NCI-H1417 (cell line): ENCODE measurements at places on chromosomes 5 and 9.

DNA sequence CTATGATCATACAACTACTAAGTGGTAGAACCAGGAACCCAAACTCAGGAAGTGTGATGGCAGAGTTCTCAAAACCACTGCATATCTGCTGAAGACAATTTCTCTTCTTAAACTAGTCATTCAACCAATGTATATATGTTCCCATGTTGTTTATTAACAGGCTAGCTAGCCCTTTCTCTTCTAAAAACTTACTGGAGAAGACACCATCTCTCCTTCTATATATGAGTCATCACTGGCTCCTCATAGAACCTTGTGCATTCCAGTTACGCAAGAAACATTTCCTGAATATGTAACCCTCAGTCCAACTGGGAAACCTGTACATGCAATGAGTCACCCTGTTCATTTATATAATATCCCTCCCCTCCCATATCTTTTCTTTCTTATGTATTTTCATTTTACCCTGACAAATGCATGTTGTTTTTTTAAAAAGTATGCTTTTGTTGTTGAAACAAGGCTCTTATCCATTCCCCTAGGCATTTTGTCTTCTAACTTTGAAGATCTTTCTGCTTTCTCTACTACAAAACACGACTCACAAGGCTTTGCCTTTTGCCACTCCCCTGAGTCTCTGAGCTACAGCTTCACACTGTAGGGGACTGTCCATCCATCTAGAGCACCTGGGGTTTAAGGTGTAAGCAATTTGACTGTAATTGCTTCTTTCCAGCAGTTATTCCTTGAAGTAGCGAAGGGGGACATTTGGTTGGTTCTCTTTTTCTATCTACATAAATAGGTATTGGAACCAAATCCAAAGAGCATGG lies 119.5 kb downstream of the ANXA1 start:
- DNase-seq, result no peak

- DNase-seq, result no peak
These were observed 14.9 kb downstream of the APBA1 start for GRCh38 chr9:69657269-69657668.

DNA sequence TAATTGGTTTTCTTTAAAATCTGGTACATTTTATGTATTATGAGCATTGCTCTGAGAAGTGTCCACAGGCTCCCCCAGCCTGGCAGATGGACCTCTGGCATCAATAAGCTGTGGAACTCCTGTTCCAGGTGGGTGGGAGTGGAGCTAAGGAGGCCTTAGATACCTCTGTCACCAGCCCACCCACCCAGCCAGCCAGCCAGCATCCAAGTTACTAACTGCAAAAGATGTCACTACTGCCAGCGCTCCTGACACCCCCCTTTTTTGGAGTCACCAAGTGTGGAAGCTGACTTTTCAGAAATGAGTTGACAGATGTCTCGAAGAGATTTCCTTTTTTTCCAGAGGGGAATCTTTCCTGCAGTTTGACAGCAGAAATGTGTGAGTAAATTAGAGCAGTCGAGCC lies 111.2 kb downstream of the GALNT10 start:
- no peak for DNase-seq

DNA sequence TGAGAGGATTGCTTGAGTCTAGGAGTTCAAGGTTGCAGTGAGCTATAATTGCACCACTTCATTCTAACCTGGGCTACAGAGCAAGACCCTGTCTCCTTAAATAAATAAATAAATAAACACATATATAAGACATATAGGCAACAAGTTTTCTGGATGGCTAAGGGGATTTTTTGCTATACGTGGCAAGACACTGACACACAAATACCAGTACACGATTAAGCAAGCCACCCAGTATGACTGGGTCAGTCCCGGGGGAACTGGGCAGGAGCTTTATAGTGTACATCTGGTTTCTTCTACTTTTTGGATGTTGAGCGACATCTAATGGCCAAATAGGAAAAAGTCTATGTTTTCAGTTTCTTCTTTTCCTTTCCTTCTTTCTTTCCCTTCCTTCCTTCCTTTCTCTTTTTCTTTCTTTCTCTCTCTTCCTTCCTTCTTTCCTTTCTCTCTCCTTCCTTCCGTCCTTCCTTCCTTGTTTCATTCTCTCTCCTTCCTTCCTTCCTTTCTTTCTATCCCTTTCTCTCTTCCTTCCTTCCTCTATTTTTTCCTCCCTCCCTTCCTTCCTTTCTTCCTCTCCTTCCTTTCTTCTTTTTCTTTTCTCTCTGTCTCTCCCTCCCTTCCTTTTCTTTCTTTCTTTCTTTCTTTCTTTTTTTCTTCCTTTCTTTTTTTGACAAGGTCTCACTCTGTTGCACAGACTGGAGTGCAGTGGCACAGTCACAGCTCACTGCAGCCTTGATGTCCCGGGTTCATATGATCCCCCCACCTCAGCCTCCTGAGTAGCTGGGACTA lies 47.0 kb upstream of the PLIN2 start:
- peak; percentile 17 for DNase-seq

GRCh38 chr5:68303038-68303738 lies 87.6 kb downstream of the PIK3R1 start:
- no peak for DNase-seq

GRCh38 chr9:117596678-117597077 lies 107.5 kb upstream of the TLR4 start:
- DNase-seq, result peak; percentile 65

DNA sequence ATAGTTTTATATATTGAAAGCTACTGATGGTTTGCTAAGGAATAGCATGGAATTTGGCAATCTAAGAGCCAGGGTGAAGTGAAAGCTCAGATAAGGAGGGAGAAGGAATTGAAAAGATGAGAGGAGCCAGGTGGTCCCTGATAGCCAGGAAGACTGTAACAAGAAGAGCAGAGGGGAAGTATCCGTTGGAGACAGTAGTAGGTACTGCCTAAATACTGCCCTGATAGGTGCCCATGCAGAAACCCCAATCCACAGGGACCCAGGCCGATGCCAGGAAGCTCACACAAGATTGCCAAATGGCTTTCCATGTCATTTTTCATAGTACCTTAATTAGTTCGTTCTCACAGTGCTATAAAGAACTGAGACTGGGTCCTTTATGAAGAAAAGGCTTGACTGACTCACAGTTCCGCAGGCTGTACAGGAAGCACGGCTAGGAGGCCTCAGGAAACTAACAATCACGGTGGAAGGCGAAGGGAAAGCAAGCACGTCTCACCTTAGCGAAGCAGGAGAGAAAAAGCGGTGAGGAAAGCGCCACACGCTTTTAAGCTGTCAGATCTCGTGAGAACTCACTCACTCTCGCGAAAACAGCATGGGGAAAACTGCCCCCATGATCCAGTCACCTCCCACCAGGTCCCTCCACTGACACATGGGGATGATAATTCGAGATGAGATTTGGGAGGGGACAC lies 13.0 kb downstream of the ACTL7B start:
- peak; percentile 19 for DNase-seq

DNA sequence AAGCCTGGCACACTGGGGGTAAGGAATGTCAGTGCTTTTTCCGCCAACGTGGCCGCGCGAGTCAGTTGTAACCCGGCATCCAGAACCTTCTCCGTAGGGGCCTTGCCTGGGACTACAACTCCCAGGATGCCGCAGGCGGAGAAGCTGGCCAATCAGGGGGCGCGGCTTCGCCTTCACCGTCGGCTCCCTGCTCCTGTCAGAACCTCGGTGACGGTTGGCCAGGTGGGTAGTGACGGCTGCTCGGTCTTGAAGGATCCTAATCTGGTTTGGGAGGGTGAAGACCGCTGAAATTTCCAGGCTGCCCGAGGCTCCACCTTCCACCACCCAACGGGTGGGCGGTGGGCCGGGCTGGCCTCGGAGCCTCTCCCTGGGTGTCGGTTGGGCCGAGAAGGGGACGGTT lies at the start of gene C5orf58:
Gene C5orf58, plus strand, starts transcription at position 200 of the 400 bp plus-strand sequence. CDS start 1,992 bp downstream, outside the sequence.
- no peak for DNase-seq

GRCh38 chr9:19976226-19976625 lies 187.4 kb upstream of the SLC24A2 start:
- no peak for DNase-seq

DNA sequence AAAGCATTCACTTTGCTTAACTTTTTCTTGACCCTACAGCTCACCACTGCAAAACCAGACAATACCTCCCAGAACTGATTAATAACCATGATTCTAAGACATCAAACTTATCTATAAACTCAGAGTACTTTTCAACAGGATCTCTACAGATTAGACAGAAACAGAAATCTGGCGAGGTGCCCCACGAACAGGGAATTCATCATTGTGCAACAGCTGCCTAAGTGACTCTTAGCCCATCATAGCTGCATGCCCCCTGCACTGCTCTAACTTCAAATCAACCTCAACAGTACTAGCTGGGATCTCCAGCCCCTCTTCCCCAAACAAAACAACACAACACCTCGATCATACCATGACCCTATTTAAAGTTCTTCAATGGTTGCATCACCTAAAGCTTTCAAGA lies 16.1 kb upstream of the COL23A1 start:
- DNase-seq, result no peak

GRCh38 chr9:84617411-84618029 lies 52.0 kb upstream of the NTRK2 start:
- DNase-seq, result no peak

GRCh38 chr5:172569861-172570558 lies 71.1 kb upstream of the NEURL1B start:
- peak; percentile 13 for DNase-seq

GRCh38 chr9:92378865-92379560 lies 25.4 kb downstream of the OGN start:
- peak; percentile 39 for DNase-seq

GRCh38 chr5:10592601-10593000 lies 28.7 kb downstream of the ANKRD33B start:
- DNase-seq, result no peak

- no peak for DNase-seq
These were observed 34.5 kb downstream of the TXNDC8 start for GRCh38 chr9:110303133-110303532.

DNA sequence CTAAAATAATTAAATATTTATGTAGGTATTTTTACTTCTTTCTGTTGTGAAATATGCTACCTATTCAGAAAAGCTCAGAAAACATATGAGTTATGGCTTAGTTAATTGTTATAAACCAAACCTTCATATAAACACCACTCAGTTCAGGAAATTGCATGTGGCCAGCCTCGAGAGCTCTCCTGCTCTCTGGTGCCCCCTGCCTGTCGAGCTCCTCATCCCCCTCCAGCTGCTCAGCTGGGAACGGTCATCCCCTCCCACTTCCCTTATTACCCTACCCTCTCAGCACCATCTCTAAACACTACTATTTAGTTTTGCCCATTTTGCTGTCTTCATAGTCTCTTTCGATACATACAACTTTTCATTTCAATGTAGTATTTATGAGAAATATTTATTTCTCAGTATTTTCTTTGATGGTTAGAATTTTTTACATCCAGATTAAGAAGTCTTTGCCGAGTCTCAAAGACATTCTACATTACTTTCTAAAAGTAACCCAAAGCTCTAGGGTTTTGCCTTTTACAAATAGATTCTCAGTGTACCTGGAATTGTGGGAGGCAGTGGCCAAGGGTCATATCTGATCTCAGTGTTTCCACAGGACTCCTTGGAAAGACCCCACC lies 51.2 kb upstream of the SEMA4D start:
- DNase-seq, result peak; percentile 50

- no peak for DNase-seq
These were observed 20.5 kb upstream of the MEIKIN start for GRCh38 chr5:131965826-131966415.

- no peak for DNase-seq
These were observed 63.7 kb upstream of the ANGPTL2 start for GRCh38 chr9:127185931-127186781.

- DNase-seq, result no peak
These were observed 574.1 kb downstream of the EBF1 start for GRCh38 chr5:158525663-158526062.

GRCh38 chr9:72427801-72428200 lies 62.8 kb upstream of the ZFAND5 start:
- DNase-seq, result no peak

DNA sequence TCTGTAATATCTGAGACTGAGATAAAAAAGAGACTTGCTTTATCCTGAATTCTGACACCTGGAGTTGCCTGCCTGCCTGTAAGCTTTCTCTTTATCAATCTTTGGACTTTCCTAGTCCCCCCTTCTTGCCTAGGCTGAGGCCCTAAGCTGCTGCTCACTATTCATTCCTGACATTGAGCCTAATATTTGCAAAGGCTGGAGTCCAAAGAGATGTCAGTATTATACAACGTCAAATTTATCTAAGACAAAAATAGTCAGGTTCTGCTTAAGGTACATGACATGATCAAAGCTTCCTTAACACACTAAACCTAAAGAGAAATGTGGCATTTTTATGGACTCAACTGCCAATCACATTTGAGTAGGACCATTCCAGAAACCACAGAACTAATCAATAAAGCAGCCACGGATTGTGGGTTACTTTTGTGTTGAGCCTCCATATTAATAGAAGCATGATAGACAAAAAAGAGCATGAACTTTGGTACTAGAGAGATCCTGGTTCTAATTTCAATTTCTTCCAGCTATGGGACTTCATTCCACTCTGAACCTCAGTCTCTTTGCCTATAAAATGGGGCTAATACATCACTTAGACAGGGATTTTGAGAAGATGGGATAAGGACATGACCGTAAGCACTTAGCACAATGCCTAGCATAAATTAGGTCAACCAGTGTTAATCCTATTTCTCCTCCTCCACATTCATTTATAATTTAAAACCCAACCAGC lies 56.1 kb downstream of the IL33 start:
- no peak for DNase-seq

GRCh38 chr9:79134654-79135053 lies 437.1 kb upstream of the TLE4 start:
- DNase-seq, result peak; percentile 42

GRCh38 chr5:36068751-36069281 lies 2.1 kb upstream of the UGT3A2 start:
- DNase-seq, result no peak

DNA sequence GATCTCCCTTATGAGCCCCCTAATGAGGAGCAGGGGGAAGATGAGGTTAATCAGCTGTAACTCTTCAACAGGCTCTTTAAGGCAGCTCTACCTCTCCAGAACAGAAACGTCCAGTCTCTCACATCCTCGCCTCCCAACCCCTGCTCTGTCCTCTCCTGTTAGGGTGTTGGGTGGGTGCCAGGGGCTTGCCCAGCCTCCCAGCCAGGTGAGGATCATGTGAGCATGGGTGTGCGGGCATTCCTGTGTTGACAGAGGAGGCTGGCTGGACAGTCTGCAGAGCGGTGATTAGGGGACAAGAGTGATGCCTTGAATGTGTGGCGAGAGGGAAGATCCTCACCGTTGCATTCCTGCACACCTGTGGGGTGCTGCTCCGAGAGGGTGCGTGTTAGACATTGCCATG lies 51.7 kb downstream of the CCDC180 start:
- no peak for DNase-seq

DNA sequence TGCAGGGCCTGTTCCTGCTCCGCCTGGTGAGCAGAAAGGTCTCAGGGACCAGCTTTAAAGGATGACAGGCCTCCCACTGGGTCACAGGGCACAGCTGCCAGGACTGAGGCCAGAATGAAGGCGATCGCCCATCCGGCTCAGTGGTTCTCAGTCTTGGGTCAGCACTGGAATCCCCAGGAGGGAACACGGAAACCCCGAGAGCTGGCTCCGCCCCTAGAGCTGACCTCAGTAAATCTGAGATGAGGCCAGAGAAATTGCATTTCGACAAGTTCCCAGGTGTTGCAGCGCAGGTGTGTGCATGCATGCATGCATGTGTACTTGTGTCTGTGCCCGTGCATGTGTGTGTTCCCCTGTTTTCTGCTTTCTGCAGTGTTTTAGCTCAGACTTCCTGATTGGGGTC lies 47.2 kb upstream of the KCNMB1 start:
- no peak for DNase-seq

- DNase-seq, result no peak
These were observed 102.5 kb upstream of the FCN2 start for GRCh38 chr9:134778156-134778555.

- DNase-seq, result no peak
These were observed 166.0 kb downstream of the ADAMTS12 start for GRCh38 chr5:33725806-33726205.
